ENCODE measurements at places on chromosomes 2 and 18.

GRCh38 chr18:79570266-79571201 lies 109.1 kb upstream of the CTDP1 start:
- H3K27ac ChIP-seq = peak overlapping the region; percentile 50
- no peak overlapping the region for H3K4me3 ChIP-seq
- peaks cover 2% of the 10 kb centered on the region for H3K27me3 ChIP-seq
- H3K4me1 ChIP-seq = peaks cover 56% of the 10 kb centered on the region
- H3K36me3 ChIP-seq = peaks cover 6% of the 10 kb centered on the region

DNA sequence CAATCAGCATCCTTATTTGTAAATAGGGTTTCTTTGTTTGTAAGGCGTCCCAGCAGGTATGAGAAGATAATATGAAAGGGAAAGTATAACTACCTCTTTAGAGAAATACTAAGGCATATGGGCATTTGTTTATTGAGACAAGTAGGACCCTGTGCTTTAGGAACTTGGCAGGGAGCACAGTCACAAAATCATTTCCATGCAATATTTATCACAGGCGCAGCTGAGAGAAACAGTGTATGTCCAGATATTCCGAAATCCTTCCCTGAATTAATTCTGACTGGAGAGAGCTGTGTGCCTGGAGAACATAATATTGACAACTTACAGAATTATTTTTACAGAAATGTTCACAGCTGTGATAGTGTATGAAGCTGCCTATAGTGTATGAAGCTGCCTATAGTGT lies 416.7 kb downstream of the THSD7B start:
- no peak overlapping the region for H3K4me3 ChIP-seq
- H3K27ac ChIP-seq = no peak overlapping the region
- no peaks in the 10 kb centered on the region for H3K27me3 ChIP-seq
- H3K4me1 ChIP-seq = peaks cover 6% of the 10 kb centered on the region
- no peaks in the 10 kb centered on the region for H3K36me3 ChIP-seq

GRCh38 chr2:157158111-157158510 lies 99.4 kb upstream of the GALNT5 start:
- H3K27ac ChIP-seq = no peak overlapping the region
- H3K4me1 ChIP-seq = no peaks in the 10 kb centered on the region
- no peak overlapping the region for H3K4me3 ChIP-seq

GRCh38 chr2:204265681-204266181 lies 279.5 kb upstream of the PARD3B start:
- no peak overlapping the region for H3K4me3 ChIP-seq
- peaks cover 6% of the 10 kb centered on the region for H3K36me3 ChIP-seq
- H3K27me3 ChIP-seq = peaks cover 3% of the 10 kb centered on the region
- peaks cover 56% of the 10 kb centered on the region for H3K4me1 ChIP-seq
- no peak for DNase-seq

- no peak for DNase-seq
- H3K36me3 ChIP-seq = no peaks in the 10 kb centered on the region
- H3K27ac ChIP-seq = no peak overlapping the region
- H3K4me3 ChIP-seq = no peak overlapping the region
- H3K27me3 ChIP-seq = no peaks in the 10 kb centered on the region
These were observed 412.0 kb upstream of the TCF4 start for GRCh38 chr18:56000041-56000440.

DNA sequence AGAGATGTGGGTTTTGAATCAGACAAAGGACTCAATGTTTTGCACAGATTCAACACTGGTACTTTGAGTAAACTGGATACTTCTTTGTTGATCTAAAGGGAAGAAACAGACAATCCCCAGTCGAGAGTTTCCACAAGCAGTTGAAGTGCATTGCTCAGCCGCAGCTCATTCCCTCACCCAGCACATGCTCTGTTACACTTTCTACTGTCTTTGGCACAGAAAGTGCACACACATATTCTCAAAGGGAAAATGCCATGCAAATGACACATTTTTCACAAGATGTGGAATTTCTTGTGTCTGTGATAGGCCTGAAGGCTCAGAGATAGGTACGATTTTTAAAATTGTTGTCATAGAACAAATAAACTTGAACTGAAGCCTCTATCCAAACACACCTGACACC lies 258.9 kb upstream of the TRIB2 start:
- H3K36me3 ChIP-seq = peaks cover 5% of the 10 kb centered on the region
- peaks cover 8% of the 10 kb centered on the region for H3K4me1 ChIP-seq
- H3K27me3 ChIP-seq = peaks cover 3% of the 10 kb centered on the region
- H3K4me3 ChIP-seq = no peak overlapping the region

DNA sequence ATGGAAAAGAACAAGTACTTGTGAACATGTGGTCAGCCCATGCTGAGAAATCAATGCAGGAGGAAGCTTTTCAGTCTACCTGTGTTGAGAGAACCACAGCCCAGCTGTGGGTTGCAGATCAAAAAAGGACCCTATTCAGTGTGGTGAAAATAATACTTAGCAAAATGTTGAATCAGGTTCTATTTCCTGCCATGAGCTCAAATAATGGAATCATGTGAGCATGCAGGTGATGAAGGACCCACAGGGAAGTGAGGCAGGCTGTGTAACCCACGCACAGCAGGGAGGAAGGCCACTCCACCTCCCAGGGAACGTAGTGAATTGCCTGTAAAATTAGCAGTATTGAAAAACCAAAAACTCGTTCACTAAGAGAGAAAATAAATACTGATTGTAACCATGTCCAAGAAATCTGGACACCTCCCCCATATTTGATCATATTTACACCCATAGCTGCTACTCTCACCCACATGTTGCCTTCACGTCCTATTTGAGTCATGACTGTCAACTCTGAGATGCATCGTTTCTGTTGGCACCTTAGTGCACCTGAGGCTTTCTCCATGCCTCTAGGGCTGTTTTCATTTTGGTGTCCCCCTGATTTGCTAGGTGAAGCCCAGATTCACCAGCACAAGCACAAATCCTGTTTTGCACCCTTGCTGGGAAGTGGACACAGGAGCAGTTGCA lies 20.5 kb upstream of the BCL2L11 start:
- H3K36me3 ChIP-seq = no peaks in the 10 kb centered on the region
- peaks cover 11% of the 10 kb centered on the region for H3K4me1 ChIP-seq
- H3K27me3 ChIP-seq = peaks cover 9% of the 10 kb centered on the region

DNA sequence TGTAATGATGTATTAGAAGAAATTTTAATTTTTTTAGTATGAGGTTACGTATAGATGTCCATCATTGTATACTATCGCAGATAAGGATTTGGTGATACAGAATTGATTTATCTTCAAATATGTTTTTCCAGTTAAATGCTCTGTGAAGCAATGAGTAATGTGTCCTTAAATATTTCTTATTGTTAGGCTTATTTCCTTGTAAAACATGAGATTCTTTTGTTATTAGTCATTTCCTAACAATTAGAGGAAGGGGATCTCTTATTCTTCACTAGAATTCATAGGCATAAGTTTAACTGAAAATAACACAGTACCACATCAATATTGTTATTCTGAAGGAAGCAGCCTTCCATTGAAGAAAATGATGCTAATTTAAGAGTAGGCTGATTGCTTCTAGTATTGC lies 15.5 kb upstream of the OTX1 start:
- H3K36me3 ChIP-seq = no peaks in the 10 kb centered on the region
- no peak overlapping the region for H3K4me3 ChIP-seq
- H3K27me3 ChIP-seq = peaks cover 13% of the 10 kb centered on the region
- H3K4me1 ChIP-seq = no peaks in the 10 kb centered on the region

DNA sequence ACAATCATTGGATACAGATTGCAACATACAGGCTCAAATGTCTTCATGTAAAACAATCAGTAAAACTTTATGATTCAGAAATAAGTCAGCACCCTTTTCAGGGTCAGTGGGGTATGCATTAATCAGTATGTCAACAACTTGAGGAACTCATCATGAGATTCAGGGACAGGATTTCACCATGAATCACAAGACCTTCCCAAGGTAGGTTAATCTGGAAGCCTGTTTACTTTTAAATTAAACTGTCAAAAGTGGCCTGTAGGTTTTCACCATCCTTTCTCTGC lies 104.8 kb downstream of the SP100 start:
- H3K4me3 ChIP-seq = no peak overlapping the region
- no peak for DNase-seq
- H3K27ac ChIP-seq = no peak overlapping the region
- H3K4me1 ChIP-seq = no peaks in the 10 kb centered on the region
- no peaks in the 10 kb centered on the region for H3K27me3 ChIP-seq
- H3K36me3 ChIP-seq = peaks cover 3% of the 10 kb centered on the region

Data from nephron progenitor cell (in vitro differentiated cells).